ENCODE measurements at places on chromosomes 11 and 22.

DNA sequence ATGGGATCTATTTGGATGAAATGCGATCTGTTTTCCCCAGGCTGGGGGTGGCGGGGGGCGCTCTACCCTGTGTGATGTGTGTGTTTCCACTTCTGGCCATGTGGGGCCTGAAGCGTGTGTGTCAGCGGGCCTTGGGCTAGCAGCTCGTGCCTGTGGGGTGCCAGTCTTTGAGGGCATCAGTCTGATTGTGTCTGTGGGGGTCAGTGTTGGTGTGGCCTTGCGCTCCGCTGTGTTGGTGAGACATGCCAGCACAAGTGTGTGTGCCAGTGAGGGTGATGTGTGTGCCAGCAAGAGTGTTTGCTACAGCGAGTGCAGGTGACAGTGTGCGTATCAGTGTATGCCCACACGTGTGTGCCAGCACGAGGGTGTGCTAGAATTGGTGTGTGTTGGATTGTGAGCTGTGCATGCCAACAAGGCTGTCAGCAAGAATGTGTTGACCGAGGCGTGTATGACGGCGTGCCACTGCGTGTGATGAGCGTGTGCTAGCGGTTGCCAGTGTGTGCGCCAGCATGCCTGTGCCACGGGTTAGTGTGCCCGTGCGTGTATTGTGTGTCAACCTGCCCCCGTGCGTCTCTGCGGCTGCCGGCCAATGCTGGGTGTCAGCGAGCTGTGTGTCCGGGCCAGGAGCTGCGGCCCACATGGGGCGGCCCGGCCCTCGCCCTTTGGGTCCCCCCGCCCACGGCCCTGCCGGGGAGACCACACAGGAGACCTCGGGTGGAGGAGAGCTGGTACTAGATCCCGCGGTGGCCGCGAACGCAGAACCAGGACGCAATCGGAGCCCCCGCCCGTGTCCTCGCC lies 519 bp downstream of the ARRB1 start:
- no peaks in the 10 kb centered on the region for H3K27me3 ChIP-seq
- H3K4me3 ChIP-seq = peak overlapping the region; percentile 65
- peaks cover 16% of the 10 kb centered on the region for H3K4me1 ChIP-seq
- peak overlapping the region; percentile 78 for H3K27ac ChIP-seq

DNA sequence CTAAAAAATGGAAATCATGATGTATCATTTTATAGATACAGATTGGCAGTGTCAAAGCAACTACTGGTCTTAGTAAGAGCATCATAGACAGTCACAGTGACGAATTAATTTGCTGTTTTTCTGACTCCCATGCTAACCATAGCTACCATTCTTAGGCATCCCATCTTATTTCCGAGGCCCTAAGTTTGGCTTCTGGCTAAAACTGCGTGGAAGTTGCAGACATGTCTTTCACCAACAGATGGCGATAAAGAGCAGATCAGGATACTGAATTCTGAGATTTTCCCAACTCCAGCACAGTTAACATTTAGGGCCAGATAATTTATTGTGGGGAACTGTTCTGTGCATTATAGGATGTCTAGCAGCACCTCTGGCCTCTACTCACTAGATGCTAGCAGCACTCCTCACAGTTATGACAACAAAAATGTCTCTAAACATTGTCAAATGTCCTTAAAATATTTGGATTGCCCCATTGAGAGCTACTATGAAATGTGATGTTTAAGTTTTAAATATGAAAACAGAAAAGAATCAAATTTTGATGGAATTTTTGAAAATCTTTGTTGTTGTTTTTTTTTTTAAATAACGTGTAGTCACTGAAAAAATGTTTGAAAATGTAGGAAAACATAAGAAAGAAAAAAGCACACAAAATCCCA lies 16.3 kb downstream of the OR2AG2 start:
- no peaks in the 10 kb centered on the region for H3K4me1 ChIP-seq
- H3K27me3 ChIP-seq = no peaks in the 10 kb centered on the region
- H3K27ac ChIP-seq = no peak overlapping the region
- no peak for DNase-seq
- no peaks in the 10 kb centered on the region for H3K36me3 ChIP-seq

DNA sequence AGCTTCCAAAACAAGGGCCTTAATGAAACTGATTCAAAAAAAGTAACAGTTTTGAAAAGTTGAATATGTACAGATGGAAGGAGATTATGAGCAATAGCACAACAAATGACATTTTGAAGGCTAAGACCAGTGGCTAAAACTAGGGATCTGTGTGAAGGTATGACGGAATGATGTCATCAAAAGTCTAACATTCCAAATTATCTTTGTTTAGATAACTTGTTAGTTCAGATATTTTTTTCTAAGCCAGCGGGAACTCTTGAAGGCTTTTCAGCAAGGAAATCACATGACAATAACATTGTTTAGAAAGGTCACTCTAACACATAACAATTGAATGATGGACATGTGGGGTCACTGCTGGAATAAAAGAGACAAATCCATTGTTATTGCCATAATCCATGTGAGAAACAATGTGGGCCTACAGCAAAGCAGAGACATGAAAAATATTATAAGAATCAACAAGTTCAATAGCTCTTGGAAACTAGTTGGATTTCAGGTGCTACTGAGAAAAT lies 260.5 kb downstream of the CASP12 start:
- no peak overlapping the region for H3K4me3 ChIP-seq
- H3K27ac ChIP-seq = no peak overlapping the region
- no peaks in the 10 kb centered on the region for H3K27me3 ChIP-seq
- DNase-seq = no peak
- no peaks in the 10 kb centered on the region for H3K36me3 ChIP-seq

GRCh38 chr22:33073989-33074418 lies 15.8 kb upstream of the SYN3 start:
- H3K27me3 ChIP-seq = no peaks in the 10 kb centered on the region
- no peaks in the 10 kb centered on the region for H3K4me1 ChIP-seq
- H3K36me3 ChIP-seq = no peaks in the 10 kb centered on the region
- H3K27ac ChIP-seq = no peak overlapping the region
- no peak for DNase-seq

GRCh38 chr11:77310721-77311120 lies 9.2 kb upstream of the GDPD4 start:
- H3K27me3 ChIP-seq = no peaks in the 10 kb centered on the region
- DNase-seq = no peak
- H3K27ac ChIP-seq = no peak overlapping the region
- no peaks in the 10 kb centered on the region for H3K36me3 ChIP-seq

GRCh38 chr11:110991661-110992355 lies 253.7 kb upstream of the POU2AF2 start:
- H3K4me3 ChIP-seq = no peak overlapping the region
- no peaks in the 10 kb centered on the region for H3K27me3 ChIP-seq
- no peaks in the 10 kb centered on the region for H3K4me1 ChIP-seq
- H3K27ac ChIP-seq = no peak overlapping the region
- DNase-seq = no peak

GRCh38 chr11:35049859-35050531 lies 89.0 kb upstream of the CD44 start:
- no peak for DNase-seq
- H3K36me3 ChIP-seq = no peaks in the 10 kb centered on the region
- no peak overlapping the region for H3K4me3 ChIP-seq

DNA sequence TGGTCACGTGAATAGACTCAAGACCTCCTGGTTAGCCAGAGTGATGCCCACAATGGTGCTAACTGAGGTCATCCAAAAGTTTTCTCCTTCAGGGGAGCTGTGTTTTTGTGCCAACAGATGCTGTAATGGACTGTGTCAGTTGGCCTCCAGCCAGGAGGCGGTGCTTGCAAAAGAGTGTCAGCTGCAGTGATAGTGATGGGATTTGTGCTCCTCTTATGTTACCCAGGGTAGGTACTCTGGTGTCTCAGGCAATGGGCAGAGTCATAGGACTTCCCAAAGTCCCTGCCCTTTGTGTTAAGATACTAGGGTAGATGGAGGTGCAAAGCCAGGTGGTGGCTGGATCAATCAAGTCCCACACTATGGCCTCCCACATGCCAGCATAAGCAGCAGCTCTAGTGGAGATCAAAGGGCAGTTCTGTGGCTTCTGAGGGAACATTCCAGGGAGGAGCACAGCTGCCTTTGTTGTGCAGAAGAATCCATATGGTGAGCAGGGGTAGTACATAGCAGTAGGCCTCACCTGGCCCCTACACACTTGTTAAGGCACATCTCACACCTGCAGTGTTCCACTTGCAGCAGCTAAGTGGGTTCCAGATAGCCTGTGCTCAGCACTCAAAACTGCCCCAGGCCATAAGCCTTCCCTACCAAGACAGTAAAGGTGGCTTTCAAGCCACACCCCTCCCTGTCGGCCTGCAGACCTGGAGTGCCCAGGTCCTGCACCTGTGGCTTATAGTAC lies 9.4 kb upstream of the FANCF start:
- H3K4me3 ChIP-seq = no peak overlapping the region
- DNase-seq = no peak
- no peaks in the 10 kb centered on the region for H3K36me3 ChIP-seq

DNA sequence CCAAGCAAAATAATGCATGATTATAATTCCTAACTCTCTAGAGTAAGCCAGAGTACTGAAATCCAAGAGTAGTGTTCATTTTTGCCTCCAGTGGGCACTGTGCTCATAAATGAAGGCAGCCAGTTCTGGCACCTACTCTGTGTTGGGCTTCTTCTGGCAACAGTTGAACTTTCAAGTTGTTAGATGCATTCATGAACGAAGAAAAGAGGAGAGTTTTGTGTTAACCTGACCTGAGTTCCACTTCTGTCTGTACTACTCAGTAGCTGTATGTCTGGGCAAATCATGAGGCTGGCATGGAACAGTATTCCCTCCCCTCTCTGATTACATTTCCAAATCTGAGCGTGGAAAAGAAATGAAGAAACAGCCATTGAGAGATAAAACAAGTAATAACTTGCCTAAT lies 20.3 kb upstream of the TENM4 start:
- H3K4me3 ChIP-seq = no peak overlapping the region
- H3K4me1 ChIP-seq = no peaks in the 10 kb centered on the region
- H3K36me3 ChIP-seq = no peaks in the 10 kb centered on the region
- H3K27me3 ChIP-seq = no peaks in the 10 kb centered on the region
- DNase-seq = no peak

- H3K36me3 ChIP-seq = no peaks in the 10 kb centered on the region
- no peaks in the 10 kb centered on the region for H3K27me3 ChIP-seq
- no peak overlapping the region for H3K27ac ChIP-seq
- no peaks in the 10 kb centered on the region for H3K4me1 ChIP-seq
- H3K4me3 ChIP-seq = no peak overlapping the region
These were observed 227.1 kb downstream of the DDX10 start for GRCh38 chr11:108891909-108892511.

DNA sequence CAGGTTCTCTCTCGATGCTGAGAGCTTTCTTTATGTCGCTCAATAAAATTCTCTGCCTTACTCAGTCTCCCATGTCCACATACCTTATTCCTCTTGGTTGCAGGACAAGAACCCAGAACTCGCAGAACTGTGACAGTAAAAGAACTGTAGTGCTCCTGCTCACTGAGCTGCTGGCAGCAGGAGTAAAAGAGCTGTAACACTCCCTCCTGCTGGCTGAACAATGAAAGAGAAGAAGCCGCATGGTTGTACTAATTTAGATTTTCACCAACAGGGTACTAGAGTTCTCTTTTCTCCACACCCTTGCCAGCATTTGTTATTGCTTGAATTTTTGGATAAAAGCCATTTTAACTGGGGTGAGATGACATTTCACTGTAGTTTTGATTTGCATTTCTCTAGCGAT lies 433.2 kb downstream of the GUCY1A2 start:
- H3K36me3 ChIP-seq = no peaks in the 10 kb centered on the region
- H3K27ac ChIP-seq = no peak overlapping the region
- no peak for DNase-seq
- no peaks in the 10 kb centered on the region for H3K27me3 ChIP-seq
- H3K4me1 ChIP-seq = no peaks in the 10 kb centered on the region

- no peak overlapping the region for H3K27ac ChIP-seq
- H3K4me3 ChIP-seq = no peak overlapping the region
- no peaks in the 10 kb centered on the region for H3K27me3 ChIP-seq
- H3K36me3 ChIP-seq = peaks cover 59% of the 10 kb centered on the region
- DNase-seq = no peak
These were observed 10.8 kb downstream of the LARGE2 start for GRCh38 chr11:45933131-45933831.

GRCh38 chr11:14317659-14318325 lies 41.2 kb downstream of the RRAS2 start:
- peaks cover 4% of the 10 kb centered on the region for H3K4me1 ChIP-seq
- H3K4me3 ChIP-seq = no peak overlapping the region
- H3K36me3 ChIP-seq = no peaks in the 10 kb centered on the region
- DNase-seq = no peak
- no peaks in the 10 kb centered on the region for H3K27me3 ChIP-seq

- peak overlapping the region; percentile 77 for H3K27ac ChIP-seq
- H3K4me1 ChIP-seq = peaks cover 40% of the 10 kb centered on the region
- H3K4me3 ChIP-seq = peak overlapping the region; percentile 62
- H3K27me3 ChIP-seq = no peaks in the 10 kb centered on the region
These were observed 10.1 kb downstream of the PIM3 start for GRCh38 chr22:49970528-49971231.

DNA sequence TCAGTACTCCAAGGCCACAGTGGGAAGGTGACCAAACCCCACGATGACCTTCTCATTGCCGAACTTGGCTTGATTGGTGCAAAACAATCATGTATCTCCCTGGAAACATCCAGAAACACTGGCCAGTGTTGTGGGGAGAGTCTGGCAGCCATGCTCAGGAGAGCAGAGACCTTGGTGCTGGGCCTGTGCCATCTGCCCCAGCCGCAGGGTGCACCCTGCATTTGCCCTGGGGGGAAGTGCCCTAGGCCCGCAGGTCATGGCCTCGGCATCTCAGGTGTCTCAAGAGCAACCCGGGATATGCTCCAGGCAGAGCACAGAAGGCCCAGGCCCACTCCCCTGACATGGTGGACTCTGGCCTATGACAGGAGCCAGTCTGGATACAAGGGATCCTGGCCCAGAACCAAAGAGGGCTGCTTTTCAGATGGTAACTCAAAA lies 23.7 kb downstream of the ARVCF start:
- no peaks in the 10 kb centered on the region for H3K27me3 ChIP-seq
- DNase-seq = no peak
- H3K4me3 ChIP-seq = no peak overlapping the region
- H3K36me3 ChIP-seq = no peaks in the 10 kb centered on the region
- H3K4me1 ChIP-seq = peaks cover 60% of the 10 kb centered on the region

- no peaks in the 10 kb centered on the region for H3K4me1 ChIP-seq
- no peak overlapping the region for H3K27ac ChIP-seq
- no peak for DNase-seq
- H3K27me3 ChIP-seq = no peaks in the 10 kb centered on the region
These were observed 12.1 kb downstream of the BTBD10 start for GRCh38 chr11:13450832-13451397.

- H3K36me3 ChIP-seq = no peaks in the 10 kb centered on the region
- H3K27ac ChIP-seq = no peak overlapping the region
- no peak overlapping the region for H3K4me3 ChIP-seq
- H3K27me3 ChIP-seq = no peaks in the 10 kb centered on the region
These were observed 176.2 kb downstream of the SBF2 start for GRCh38 chr11:10117709-10118351.

- H3K27me3 ChIP-seq = no peaks in the 10 kb centered on the region
- no peak overlapping the region for H3K27ac ChIP-seq
- no peaks in the 10 kb centered on the region for H3K36me3 ChIP-seq
These were observed 91.2 kb downstream of the ARHGAP42 start for GRCh38 chr11:100778166-100778785.

Data from ascending aorta (tissue), 2 donors.